NCI-H2029 (cell line): ENCODE measurements at places on chromosomes 16 and 17.

DNA sequence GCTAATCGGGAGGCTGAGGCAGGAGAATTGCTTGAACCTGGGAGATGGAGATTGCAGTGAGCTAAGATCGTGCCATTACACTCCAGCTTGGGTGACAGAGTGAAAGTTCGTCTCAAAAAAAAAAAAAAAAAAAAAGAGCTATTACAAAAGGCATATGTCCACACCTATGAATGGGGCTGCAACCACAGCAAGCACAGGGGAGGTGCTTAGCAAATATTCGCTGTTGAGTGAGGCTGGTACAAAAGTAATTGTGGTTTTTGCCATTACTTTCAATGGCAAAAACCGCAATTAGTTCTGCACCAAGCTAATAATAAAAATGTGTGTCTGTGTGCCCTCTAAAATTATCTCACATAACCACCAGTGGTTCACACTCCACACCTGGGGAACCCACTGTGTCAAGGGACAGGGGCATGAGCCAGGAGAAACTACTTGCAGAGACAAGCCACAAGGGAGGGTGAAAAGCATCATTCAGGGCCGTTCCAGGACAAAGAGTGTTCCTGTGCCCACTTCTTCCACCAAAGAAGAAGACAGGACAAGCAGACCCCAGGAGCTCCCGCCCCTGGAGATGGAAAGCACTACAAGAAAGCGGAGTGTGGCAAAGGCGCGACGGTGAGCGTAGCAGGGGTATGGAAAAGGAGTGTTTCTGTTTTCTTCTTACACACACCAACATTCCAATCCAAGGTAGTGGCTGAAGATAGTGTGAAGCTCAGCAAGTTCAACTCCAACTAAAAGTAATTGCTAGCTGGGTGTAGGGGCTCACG lies 84.4 kb upstream of the CNEP1R1 start:
- no peak for DNase-seq

- no peak for DNase-seq
Observed at GRCh38 chr16:81633147-81633619, 145.9 kb upstream of the PLCG2 start.

GRCh38 chr16:75293772-75294171 lies 42.3 kb upstream of the BCAR1 start:
- DNase-seq = no peak

DNA sequence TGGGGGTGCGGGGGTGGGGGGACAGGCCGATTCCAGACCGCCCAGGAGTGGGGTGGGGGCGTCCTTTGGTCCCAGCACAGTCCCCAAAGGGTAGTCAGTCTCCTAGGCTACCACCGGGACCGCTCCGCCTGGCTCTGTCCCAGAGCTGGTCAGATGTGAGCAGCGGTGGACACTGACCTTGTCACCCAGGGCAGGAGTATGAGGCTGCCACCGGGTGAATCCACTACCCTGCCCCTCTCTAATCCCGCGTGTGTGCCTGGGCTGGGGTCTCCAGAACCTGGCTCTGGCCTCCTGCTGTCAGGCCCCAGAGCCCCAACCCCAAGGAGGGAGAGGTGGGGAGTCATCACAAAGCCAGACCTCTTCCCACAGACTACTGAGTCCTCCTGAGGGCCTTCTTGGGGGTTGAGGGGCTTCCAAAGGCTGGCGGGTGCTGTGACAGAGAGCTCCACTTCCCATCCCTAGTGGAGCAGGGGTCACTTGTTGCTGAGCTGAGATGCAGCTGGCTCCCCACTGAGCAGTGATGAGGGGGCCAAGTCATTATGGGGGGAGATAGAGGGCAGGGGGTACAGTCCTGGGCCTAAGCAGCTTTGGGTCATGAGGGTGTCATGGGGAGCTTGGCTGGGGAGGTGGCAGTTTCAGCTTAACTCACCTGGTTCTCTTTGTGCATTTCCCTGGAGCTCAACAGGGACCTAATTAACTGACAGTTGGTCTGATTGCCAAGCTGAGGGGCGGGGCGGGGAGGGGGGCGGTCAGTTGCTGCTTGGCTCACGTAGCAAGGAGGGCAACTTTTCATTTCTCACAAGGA lies 1.2 kb downstream of the PPP1R1B start:
- no peak for DNase-seq

- no peak for DNase-seq
Observed at GRCh38 chr17:82780971-82781893, 29.4 kb downstream of the TBCD start.

- DNase-seq = peak; percentile 7
Observed at GRCh38 chr17:4566785-4567184, 6.4 kb upstream of the GGT6 start.

GRCh38 chr17:12229335-12229734 lies 208.7 kb downstream of the MAP2K4 start:
- DNase-seq = no peak

DNA sequence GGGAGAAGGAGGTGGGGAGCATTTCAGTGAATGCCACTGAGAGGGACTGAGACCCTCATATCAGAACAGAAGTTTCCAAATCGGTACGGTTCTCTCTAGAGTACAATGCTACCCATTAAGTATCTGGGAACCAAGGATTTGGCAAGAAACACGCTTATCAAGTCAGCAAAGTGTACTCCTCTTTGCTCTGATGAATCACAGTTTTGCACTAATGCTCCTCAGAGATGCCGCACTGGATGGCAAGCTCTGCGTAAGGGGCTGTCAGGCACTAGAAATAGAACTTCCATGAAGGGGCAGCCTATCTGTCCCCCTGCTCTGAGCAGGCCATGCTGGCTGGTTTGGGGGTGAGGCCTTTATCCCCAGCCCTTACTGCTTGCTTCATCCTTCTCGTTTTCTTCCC lies 4.8 kb upstream of the ABCC12 start:
- no peak for DNase-seq

DNA sequence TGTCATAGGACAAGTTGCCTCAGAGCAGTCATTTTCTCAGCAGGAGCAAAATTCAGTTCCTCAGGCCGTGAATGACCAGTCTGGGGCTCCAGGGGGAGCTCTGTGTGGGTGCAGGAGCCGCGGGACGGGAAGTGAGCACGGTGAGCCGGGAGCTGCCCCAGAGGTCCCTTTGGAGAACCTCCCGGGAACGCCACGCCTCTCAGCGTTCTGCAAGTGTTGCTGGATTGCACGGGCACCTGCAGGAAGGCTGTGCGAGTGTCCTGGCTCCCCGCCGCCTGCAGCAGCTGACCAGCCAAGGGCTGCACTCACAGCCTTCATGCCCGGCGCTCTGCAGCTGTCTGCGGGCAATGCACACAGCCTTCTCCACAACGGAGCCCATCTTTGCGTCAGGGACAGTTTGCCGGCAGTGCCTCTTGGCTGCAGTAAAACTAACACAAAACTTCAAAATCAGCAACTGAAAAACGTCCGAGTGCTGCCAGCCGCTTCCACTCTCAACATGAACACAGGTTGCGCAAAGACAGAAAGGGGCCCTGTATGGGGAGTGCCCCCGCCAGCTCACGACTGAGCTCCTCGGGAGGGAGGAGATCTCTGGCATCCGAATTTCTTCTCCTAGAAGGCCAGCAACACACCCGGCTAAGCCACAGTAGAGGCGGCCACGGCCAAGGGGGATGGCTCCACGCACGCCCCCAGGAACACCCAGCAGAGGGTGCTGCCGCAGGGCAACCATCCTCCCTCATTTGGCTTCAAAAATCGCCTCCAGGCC lies 16.0 kb downstream of the NDUFAF8 start:
- peak; percentile 64 for DNase-seq

- no peak for DNase-seq
Observed at GRCh38 chr16:85492295-85492864, 120.7 kb upstream of the GSE1 start.

DNA sequence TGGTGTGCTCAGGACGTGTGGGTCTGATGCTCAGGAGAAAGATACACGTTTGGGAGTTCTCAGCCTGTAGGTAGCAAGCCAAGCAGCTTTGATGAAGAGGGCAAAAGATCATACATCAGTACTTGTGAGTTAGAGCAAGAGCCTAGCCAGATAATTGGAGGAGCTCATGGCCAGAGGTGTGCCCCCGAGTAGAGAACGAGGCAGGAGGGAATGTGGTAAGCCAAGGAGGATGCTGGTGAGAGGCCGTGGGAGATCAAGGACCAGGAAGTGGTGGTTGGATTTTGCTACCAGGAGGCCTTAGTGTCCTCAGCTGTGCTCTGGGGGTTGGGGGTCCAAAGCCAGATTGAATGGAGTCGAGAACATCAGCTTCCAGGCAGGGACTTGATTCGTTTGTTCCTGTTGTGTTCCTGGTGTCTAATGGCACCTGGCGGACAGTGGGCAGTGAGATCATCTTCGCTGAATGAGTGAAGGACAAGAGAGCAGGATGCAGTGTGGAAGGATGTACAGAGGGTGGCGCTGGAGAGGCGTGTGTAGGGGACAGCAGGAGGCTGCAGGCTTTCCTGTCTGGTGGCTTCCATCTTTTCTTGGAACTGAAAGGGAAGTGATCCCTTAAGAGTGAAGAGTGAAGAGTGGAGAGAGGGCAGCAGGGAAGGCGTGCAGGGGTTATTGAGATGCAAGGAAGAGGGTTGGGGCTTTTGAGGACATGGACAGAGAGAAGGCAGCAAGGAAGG lies 11.6 kb downstream of the FBXL19 start:
- peak; percentile 50 for DNase-seq

GRCh38 chr16:89845417-89845816 lies 17.1 kb downstream of the SPIRE2 start:
- no peak for DNase-seq

DNA sequence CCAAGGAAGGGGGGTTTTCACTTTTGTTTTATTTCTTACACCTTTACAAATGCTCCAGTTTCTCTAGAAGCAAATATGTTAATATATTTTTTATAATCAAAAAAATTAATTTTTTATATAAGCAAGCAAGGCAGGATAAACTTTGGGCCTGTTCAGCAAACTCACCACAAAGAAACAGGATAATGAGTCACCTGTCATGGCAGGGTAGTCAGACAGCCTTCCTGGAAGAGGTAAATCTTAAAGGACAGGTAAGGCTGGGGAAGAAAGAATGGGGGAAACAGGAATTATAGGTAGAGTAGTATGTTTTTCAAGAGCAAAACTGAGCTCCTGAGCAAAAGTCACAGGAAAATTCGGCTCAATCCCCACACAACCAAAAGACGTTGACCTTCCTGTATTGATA lies 186.3 kb upstream of the SOX9 start:
- DNase-seq = no peak

- no peak for DNase-seq
Observed at GRCh38 chr17:60090417-60090816, 11.7 kb upstream of the HEATR6 start.

DNA sequence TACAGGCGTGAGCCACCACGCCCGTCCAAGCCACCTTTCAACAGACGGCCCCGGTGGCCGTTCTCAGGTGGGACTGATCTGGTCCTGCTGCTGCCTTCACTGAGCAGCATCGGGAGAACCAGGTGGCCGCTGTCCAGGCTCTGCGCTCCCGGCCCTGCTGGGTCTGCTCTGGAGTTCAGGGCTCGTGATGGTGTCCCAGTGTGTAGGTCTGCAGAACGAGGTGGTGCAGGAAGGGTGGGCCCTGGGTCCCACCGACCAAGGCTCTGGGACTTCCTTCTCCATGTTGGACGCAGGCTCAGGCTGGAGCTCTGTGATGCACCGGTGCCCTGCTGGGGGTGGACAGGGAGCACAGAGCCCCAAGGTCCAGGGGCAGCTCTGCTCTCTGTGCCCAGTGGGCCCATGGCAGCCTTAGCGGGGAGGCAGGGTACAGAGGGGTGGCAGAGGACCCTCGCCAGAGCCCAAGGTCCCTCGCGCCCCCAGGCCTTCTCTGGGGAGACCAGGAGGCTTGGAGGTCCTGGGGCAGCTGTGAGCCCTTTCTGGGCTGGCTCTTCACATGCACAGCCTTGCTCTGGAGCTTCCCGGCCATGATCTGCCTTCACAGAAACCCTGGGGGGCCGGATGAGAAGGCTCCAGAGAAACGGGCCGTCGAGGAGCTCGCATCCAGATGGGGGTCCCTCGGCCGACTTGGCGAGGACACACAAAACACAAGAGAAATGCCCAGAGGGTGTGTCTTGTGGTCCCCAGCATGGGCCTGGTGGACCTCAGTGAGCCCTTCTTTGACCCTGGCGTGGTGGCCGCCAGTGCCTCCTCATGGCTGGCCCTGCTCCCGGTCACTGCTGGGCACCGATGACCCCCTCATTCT lies 26.9 kb upstream of the BAHCC1 start:
- DNase-seq = no peak

- DNase-seq = no peak
Observed at GRCh38 chr17:2292100-2292499, 11.5 kb downstream of the SMG6 start.

DNA sequence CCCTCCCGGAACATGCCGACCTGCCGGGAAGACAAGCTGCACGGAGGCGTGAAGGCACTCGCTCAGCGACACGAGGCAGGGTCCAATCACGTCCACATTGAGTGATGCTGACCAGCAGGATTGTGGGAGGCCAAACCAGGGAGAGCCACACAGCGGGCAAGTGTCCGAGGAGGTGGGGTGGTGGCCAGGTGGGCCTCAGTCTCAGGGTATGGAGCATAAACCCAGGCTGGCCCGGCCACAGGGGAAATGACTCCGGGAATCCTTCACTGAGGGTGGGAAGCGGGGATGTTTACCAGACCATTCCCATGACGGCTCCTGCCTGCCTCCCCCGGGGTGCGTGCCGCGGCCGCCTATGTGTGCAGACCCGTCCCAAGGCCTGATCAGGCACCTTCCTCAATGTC lies 62.5 kb downstream of the RPH3AL start:
- no peak for DNase-seq

DNA sequence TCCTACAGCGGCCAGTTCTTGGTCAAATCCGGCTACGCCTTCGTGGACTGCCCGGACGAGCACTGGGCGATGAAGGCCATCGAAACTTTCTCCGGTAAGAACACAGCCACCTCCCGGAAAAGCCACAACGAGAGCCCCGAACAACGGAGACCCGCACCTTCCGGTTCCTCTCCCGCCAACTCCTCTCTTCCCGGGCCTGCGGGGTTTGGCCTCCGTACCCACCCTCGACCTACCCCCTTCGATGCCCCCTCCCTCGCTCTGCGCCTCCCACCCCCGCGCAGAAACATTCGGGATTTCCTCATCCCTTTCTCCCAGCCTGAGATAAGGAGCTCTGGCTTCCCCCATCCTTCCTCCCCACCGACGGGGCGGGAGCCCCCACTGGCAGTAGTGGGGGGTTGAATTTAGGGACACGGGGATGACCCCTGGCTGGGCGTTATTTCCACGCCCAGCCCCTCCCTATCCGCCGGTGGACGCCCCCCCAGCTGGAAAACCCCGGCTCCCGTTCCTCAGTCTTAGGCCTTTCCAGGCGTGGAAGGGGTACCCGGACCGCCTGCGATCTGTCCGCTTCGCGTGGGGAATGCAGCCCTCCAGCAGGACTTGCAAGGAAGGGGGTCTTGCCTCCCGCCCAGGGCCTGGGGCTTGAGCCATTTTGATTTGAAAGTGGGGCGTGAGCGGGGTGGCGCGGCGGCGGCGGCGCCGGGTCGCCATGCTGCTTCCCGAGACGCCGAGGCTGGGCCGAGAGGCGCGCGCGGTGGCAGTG lies 822 bp downstream of the IGF2BP1 start:
- no peak for DNase-seq

DNA sequence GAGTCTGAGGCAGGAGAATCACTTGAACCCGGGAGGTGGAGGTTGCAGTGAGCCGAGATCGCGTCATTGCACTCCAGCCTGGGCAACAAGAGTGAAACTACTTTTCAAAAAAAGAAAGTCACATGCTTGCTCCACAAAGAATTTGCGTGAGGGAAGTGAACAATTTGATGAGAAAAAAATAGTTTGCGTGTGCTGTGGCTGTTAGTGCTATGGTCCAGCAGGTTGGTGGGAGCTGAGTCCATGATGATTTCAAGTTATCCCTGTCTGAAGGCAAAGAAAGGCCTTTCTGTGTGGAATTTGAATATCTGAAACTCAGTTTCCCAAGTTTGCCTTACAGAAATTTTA lies 21.0 kb downstream of the PRCD start:
- DNase-seq = no peak

- DNase-seq = no peak
Observed at GRCh38 chr17:80110447-80110812, 9.0 kb downstream of the GAA start.
